Pons (tissue), 1 donor: ENCODE measurements at places on chromosomes 12 and 14.

GRCh38 chr12:1351926-1352325 lies 242.5 kb downstream of the FBXL14 start:
- DNase-seq: no peak

GRCh38 chr14:102579696-102580549 lies 12.5 kb upstream of the RCOR1 start:
- no peak for DNase-seq

DNA sequence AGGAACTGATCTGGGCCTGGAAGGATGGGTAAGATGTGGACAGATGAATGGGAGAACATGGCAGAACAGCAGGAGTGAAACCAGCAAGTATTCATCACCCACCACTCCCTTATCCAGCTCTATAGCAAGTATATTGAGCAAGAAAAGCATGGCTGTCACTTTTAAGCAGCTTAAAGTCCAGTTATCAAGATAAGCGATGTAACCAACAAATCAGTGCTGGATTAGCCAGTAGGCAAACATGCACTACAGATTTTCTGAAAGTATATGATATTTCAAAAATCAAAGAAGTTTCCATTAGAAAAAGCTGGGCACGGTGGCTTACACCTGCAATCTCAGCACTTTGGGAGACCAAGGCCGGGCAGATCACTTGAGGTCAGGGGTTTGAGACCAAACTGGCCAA lies 53.9 kb upstream of the ATP2A2 start:
- no peak for DNase-seq

GRCh38 chr14:104819361-104819781 lies 18.5 kb downstream of the ZBTB42 start:
- DNase-seq: no peak

- DNase-seq: no peak
These were observed 477 bp downstream of the OAS3 start for GRCh38 chr12:112938751-112939150.

DNA sequence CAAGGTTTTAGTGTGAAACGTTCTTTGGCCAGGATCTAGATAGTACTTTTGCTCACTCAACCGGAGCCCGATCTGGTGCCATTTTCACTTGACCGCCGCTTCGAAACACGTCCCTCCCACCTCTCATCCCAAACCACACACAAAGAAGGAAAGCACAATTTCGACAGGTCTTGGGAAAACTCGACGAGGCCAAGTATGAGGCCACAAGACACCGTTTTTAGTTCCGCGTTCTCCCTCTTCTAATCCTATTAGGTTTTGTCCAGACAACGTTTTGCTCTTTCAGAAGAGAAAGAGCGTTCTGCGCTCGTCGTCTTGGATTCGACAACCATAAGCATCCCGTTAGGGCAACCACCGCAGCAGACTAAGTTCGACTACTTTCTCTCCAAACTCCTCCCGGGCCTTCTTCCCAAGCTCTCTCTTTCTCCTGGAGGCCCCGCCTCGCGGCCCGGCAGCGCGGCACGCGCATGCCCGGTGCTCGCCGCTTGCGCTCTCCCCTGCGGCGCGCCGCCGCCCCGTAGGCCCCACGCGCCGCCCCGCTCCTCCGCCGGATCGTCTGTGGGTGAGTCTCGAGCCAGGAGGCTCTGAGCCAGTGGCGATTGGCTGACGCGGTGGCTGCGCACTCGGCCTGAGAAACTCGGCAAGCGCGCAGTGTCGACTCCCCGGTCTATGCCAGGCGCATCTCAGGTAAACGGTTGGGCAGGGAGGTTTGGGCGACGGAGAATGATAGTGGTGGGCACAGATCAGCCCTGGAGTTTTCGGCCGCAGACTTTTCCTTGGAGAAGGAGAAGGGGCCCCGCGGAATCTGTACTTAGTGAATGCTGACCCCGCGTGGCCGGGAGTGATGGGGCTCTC lies at the start of gene MIPOL1:
Gene MIPOL1, plus strand, starts transcription at position 517 of the 852 bp plus-strand sequence. CDS start 49,952 bp downstream, outside the sequence.
- DNase-seq: peak; percentile 69

GRCh38 chr12:106118-106591 lies 39.6 kb downstream of the IQSEC3 start:
- no peak for DNase-seq

GRCh38 chr12:101051901-101052550 lies 158.0 kb downstream of the SLC5A8 start:
- DNase-seq: no peak

- DNase-seq: no peak
These were observed 12.1 kb downstream of the CNOT2 start for GRCh38 chr12:70255311-70255710.

- DNase-seq: no peak
These were observed 11.4 kb upstream of the ATP2A2 start for GRCh38 chr12:110269622-110270124.

- DNase-seq: no peak
These were observed 396.8 kb upstream of the DDHD1 start for GRCh38 chr14:53549956-53550355.

GRCh38 chr12:29844667-29845066 lies 60.9 kb upstream of the TMTC1 start:
- no peak for DNase-seq

DNA sequence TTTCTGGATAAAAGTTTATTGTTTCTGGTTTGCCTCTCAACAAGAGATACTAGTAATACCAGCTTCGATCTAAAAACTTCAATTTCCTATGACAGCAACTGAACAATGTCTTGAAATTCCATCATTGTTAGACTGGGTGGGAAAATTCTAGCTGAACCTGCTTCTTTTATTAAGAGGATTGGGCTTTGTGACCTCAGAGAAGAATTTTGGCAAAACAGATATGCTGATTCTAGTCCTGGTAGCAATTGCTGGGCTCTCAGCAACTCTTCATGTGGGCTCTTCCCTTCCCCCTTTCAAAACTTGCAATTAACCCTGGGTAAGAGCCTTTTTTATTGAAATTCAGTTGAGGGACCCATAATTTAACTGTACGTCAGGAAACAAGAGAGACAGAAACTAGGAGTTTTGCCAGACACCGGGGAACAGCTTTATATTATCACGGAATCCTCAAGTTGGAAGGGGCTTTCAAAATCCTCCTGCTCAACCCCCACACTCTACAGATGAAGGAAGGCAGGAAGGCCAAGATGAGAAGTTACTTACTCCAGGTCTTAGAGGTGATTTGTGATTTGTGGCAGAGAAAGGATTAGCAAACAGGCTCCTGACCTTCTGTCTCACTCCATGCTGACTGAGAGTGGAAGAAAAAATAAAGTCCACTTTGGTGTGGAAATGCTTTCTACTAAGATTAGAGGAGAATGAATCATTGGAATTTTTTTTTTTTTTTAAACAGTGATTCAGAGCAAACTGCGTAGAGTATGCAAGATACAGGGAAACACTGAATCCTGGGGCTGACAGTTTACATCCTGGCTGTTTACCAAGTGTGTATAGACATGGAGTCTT lies 239.0 kb upstream of the ATP2B1 start:
- DNase-seq: no peak

GRCh38 chr12:111781085-111781658 lies 14.4 kb downstream of the ALDH2 start:
- DNase-seq: no peak

DNA sequence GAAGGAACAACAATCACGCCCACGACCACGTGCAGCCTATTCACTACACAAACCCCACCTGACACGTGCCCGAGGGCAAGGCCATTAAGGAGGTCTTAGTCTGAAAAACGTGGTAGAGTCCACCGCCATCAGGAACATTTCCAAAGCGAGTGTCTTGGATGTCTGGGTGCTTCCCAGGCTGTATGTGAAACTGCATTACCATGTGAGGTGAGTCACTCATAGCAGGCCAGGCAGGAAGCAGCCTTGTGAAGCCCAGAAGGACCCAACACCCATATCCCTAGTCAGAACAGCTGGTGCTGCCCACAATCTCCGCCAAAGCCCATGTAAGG lies 3.3 kb upstream of the KRT79 start:
- DNase-seq: no peak
